ENCODE measurements at places on chromosomes 7 and 10. TPM values are rescaled to one million over a fixed set of nuclear protein-coding genes. Genes with fewer than 3 reads are reported as not detected.

- no peaks in the 10 kb centered on the region for H3K4me1 ChIP-seq
- no peak for DNase-seq
- no peaks in the 10 kb centered on the region for H3K36me3 ChIP-seq
- H3K27me3 ChIP-seq, result no peaks in the 10 kb centered on the region
- H3K27ac ChIP-seq, result peak overlapping the region; percentile 5
Observed at GRCh38 chr10:14010101-14010558, 320.6 kb downstream of the FRMD4A start.

GRCh38 chr10:119769886-119770285, 44.0 kb downstream of the INPP5F start:
- no peak overlapping the region for H3K27ac ChIP-seq
- DNase-seq, result no peak
- no peak overlapping the region for H3K4me3 ChIP-seq
- no peaks in the 10 kb centered on the region for H3K27me3 ChIP-seq
- no peaks in the 10 kb centered on the region for H3K36me3 ChIP-seq
- no peaks in the 10 kb centered on the region for H3K4me1 ChIP-seq

- no peaks in the 10 kb centered on the region for H3K4me1 ChIP-seq
- H3K27me3 ChIP-seq, result no peaks in the 10 kb centered on the region
- no peak for DNase-seq
- H3K27ac ChIP-seq, result no peak overlapping the region
- H3K4me3 ChIP-seq, result no peak overlapping the region
- H3K36me3 ChIP-seq, result peaks cover 5% of the 10 kb centered on the region
Observed at GRCh38 chr7:157151626-157152339, 13.1 kb downstream of the UBE3C start.

- DNase-seq, result no peak
- H3K27me3 ChIP-seq, result peaks cover 4% of the 10 kb centered on the region
- no peaks in the 10 kb centered on the region for H3K4me1 ChIP-seq
- H3K27ac ChIP-seq, result no peak overlapping the region
- H3K36me3 ChIP-seq, result no peaks in the 10 kb centered on the region
Observed at GRCh38 chr10:71081912-71082311, 130.5 kb upstream of the UNC5B start.

- H3K36me3 ChIP-seq, result no peaks in the 10 kb centered on the region
- no peak overlapping the region for H3K27ac ChIP-seq
- H3K4me1 ChIP-seq, result no peaks in the 10 kb centered on the region
- no peak for DNase-seq
- no peaks in the 10 kb centered on the region for H3K27me3 ChIP-seq
Observed at GRCh38 chr10:33719005-33719703, 384.7 kb upstream of the NRP1 start.

DNA sequence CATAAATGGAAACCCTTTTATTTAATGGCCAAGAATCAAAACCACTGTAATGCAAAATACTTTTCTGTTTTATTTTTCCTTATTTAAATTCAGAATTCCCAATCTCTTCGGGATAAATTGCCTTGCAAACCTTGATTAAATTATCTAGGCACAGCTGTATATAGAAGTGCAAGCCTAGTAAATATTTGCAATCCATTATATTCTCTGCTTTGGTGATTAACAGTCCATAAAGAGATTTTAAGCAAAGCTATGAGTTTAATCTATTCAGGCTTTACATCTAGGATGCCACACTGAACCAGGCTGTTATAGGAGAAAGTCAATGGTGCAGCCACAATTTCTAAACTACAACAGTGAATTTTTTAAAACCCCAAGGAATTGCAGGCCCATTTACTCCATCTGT, 43.6 kb upstream of the THSD7A start:
- H3K27ac ChIP-seq, result no peak overlapping the region
- no peaks in the 10 kb centered on the region for H3K4me1 ChIP-seq
- H3K27me3 ChIP-seq, result no peaks in the 10 kb centered on the region
- H3K36me3 ChIP-seq, result no peaks in the 10 kb centered on the region

- no peaks in the 10 kb centered on the region for H3K36me3 ChIP-seq
- H3K27me3 ChIP-seq, result peaks cover 3% of the 10 kb centered on the region
- H3K4me1 ChIP-seq, result peaks cover 28% of the 10 kb centered on the region
- DNase-seq, result no peak
- peak overlapping the region; percentile 65 for H3K27ac ChIP-seq
- H3K4me3 ChIP-seq, result peak overlapping the region; percentile 27
Observed at GRCh38 chr10:21518641-21519396, 6.7 kb downstream of the SKIDA1 start.

DNA sequence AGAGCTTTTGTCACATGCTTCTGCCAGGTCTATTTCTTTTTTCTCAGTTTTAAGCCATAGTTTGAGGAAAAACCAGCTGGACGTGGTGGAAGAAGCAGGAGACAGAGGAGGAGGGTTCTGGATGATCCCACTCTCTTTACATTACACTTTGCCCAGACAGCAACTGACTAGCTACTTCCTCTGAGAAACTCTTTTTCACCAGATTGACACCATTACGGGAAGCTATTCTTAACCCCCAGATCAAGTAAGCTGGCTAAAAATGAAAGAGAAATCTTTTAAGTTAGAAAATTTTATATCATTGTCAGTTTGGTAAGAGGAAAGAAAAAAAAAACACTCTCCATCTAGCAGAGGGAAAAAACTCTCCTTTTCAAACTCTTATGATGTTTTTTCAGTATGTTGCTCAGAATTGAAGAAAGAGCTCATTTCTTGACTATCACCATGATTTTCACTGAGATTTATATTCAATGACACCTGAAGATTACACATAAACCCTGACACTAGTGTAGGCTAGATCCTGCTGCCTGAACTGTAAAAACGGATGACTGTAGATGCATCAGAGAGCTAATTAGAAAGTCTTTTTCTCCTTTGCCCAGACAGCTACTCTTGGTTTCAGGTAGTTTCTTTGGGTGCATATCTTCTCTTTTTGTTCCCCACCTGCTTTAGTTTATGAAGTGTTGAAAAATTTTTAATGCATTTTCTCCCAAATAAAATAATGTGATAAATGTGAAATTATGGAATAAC, 203.1 kb downstream of the TFEC start:
- no peaks in the 10 kb centered on the region for H3K27me3 ChIP-seq
- DNase-seq, result no peak
- H3K4me3 ChIP-seq, result no peak overlapping the region
- peaks cover 3% of the 10 kb centered on the region for H3K4me1 ChIP-seq
- no peaks in the 10 kb centered on the region for H3K36me3 ChIP-seq

- no peak for DNase-seq
- no peak overlapping the region for H3K27ac ChIP-seq
- no peaks in the 10 kb centered on the region for H3K36me3 ChIP-seq
- no peak overlapping the region for H3K4me3 ChIP-seq
Observed at GRCh38 chr10:23968301-23968700, 240.6 kb upstream of the KIAA1217 start.

GRCh38 chr7:105594034-105594433, 12.7 kb upstream of the EFCAB10 start:
- H3K4me3 ChIP-seq, result no peak overlapping the region
- H3K36me3 ChIP-seq, result no peaks in the 10 kb centered on the region
- no peaks in the 10 kb centered on the region for H3K27me3 ChIP-seq
- no peaks in the 10 kb centered on the region for H3K4me1 ChIP-seq
- DNase-seq, result no peak

- DNase-seq, result peak; percentile 17
- no peaks in the 10 kb centered on the region for H3K27me3 ChIP-seq
- no peak overlapping the region for H3K4me3 ChIP-seq
- H3K36me3 ChIP-seq, result no peaks in the 10 kb centered on the region
- no peaks in the 10 kb centered on the region for H3K4me1 ChIP-seq
Observed at GRCh38 chr10:74207691-74208480, 56.9 kb downstream of the ADK start.

GRCh38 chr7:139767561-139767982, 10.2 kb downstream of the HIPK2 start:
- H3K4me1 ChIP-seq, result no peaks in the 10 kb centered on the region
- no peak overlapping the region for H3K4me3 ChIP-seq
- H3K36me3 ChIP-seq, result peaks cover 5% of the 10 kb centered on the region
- DNase-seq, result no peak
- no peak overlapping the region for H3K27ac ChIP-seq

DNA sequence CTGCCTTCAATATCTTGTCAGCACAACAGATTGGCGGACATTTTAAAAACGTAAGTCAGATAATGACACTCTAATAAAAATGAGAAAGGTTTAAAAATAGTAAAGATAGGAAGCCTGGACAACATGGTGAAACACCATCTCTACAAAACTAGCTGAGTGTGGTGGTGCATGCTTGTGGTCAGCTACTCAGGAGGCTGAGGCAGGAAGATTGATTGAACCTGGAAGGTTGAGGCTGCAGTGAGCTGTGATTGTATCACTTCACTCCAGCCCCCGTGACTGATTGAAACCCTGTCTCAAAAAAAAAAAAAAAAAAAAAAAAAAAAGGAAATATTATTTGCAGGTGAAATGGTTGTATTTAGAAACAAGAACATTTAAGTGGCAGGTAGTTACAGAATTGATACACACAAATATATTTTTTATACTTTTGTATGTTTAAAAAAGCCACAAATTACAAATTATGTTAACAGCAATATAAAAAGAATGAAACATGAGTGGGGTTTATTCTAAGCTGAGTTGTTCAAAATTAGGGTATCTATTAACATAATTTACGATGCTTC, 141.9 kb downstream of the ADK start:
- DNase-seq, result no peak
- no peaks in the 10 kb centered on the region for H3K4me1 ChIP-seq
- H3K27me3 ChIP-seq, result no peaks in the 10 kb centered on the region
- no peak overlapping the region for H3K27ac ChIP-seq
- no peaks in the 10 kb centered on the region for H3K36me3 ChIP-seq

DNA sequence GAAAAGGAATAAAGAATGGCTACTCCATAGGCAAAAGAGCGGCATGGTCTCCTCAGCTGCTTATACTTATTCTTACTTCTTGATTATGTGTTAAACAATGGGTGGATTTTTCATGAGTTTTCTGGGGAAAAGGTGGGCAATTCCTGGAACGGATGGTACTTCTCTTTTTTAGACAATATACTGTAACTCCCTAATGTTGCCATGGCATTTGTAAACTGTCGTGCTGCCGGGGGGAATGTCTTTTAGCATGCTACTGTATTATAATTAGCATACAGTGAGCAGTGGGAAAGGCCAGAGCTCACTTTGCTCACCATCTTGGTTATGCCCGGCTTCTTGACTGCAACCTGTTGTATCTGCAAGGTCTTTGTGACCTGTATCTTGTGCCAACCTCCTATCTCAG, 372.1 kb upstream of the AKR1E2 start:
- no peak overlapping the region for H3K27ac ChIP-seq
- H3K4me3 ChIP-seq, result no peak overlapping the region
- H3K36me3 ChIP-seq, result no peaks in the 10 kb centered on the region
- DNase-seq, result no peak
- peaks cover 6% of the 10 kb centered on the region for H3K4me1 ChIP-seq

DNA sequence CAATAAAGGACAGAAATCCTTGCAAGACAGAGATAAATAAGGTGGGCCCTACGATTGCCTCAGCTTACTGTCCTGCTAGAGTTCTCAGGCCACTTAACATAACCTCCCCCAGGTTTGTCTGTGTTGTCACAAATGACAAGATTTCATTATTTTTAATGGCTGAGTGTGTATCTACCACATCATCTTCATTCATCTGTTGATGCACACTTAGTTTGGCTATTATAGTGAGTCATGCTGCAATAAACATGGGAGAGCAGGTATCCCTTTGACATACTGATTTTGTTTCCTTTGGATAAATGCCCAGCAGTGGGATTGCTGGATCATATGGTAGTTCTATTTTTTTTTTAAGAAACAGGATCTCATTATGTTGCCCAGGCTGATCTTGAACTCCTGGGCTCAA, 60.6 kb downstream of the PRTFDC1 start:
- no peaks in the 10 kb centered on the region for H3K27me3 ChIP-seq
- no peaks in the 10 kb centered on the region for H3K4me1 ChIP-seq
- no peaks in the 10 kb centered on the region for H3K36me3 ChIP-seq
- no peak overlapping the region for H3K4me3 ChIP-seq
- H3K27ac ChIP-seq, result no peak overlapping the region

- H3K4me3 ChIP-seq, result peak overlapping the region; percentile 88
- no peak for DNase-seq
- no peaks in the 10 kb centered on the region for H3K36me3 ChIP-seq
- H3K27ac ChIP-seq, result peak overlapping the region; percentile 98
- peaks cover 17% of the 10 kb centered on the region for H3K4me1 ChIP-seq
Observed at GRCh38 chr10:101693651-101693977, 1.4 kb downstream of the FBXW4 start.

- DNase-seq, result no peak
- no peak overlapping the region for H3K4me3 ChIP-seq
- no peak overlapping the region for H3K27ac ChIP-seq
- H3K27me3 ChIP-seq, result peaks cover 46% of the 10 kb centered on the region
Observed at GRCh38 chr10:100841528-100841927, 71.2 kb upstream of the SLF2 start.

DNA sequence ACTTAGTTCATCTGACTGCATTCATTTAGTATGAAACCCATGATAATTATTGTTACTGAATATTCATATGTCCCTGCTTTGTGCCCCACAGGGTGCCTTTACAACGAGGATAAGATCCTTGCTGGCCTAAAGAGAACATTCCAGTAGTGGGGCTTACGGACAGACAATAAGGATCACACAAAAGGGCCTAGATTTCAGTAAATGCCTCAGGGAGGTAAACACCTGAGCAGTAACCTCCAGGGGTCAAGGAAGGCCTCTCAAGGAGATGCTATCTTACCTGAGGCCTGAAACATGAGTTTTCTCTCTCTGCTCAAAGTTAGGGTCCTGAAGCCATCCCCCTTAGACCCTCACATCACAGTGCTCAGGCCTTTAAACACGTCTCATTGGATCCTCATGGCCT, 228.7 kb downstream of the TCF7L2 start:
- no peaks in the 10 kb centered on the region for H3K27me3 ChIP-seq
- H3K36me3 ChIP-seq, result no peaks in the 10 kb centered on the region
- H3K27ac ChIP-seq, result no peak overlapping the region
- no peak for DNase-seq
- H3K4me1 ChIP-seq, result no peaks in the 10 kb centered on the region

DNA sequence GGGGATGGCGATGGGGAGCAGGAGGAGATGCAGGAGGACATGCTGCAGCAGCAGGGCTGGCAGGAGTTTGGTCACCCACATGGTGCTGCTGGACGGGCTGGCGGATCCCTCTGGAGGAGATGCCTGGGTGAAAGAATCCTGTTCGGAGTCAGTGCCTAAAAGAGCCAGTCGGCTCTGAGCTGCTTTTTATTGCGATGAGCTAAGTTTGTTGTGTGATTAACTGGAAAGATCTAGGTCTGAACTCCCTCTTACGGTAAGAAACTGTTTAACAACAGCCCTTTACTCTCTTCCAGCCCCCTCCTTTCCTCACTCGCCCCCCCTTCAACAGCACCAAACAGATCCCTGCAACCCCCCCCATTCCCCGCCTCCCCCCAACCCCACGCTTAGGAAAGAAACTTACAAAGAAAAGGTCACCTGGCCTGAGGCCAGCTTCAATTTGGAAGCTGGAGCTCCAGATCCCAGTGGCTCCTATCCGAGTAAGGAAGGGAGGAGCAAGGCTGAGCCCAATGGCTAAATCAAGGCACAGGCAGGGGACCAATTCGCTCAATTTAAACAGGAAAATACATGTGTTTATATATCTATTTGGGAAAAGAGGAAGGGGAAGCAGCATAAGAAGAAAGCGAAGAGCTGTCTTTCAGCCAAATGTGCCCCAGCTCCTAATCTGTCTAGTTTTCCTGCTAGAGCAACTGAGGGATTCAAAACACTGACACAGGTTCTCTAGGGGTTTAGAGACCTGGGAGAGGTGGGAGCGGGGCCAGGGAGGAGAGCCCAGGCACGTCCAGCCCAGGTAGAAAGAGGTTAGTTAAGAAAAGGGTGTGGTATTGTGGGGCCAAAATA, at the start of gene HGF:
HGF (minus strand) TSS at position 157 of the 837 bp plus-strand sequence; CDS start at position 81, 76 bp downstream.
- H3K4me1 ChIP-seq, result no peaks in the 10 kb centered on the region
- no peaks in the 10 kb centered on the region for H3K36me3 ChIP-seq
- no peaks in the 10 kb centered on the region for H3K27me3 ChIP-seq
- peak within 1 kb of the TSS; percentile 30 for H3K4me3 ChIP-seq
- no peak within 1 kb of the TSS for H3K27ac ChIP-seq
- DNase-seq, result peak; percentile 16

Gene TECTB
- polyA plus RNA-seq, result 0.09 TPM

Gene TMEM184A
- polyA plus RNA-seq, result 58.6 TPM

Gene DNAH11
- polyA plus RNA-seq, result 0.40 TPM

Gene IFIT1B
- 0.34 TPM for polyA plus RNA-seq

Gene CYP26C1
- polyA plus RNA-seq, result not detected
